ENCODE measurements at places on chromosomes 3 and 15.

DNA sequence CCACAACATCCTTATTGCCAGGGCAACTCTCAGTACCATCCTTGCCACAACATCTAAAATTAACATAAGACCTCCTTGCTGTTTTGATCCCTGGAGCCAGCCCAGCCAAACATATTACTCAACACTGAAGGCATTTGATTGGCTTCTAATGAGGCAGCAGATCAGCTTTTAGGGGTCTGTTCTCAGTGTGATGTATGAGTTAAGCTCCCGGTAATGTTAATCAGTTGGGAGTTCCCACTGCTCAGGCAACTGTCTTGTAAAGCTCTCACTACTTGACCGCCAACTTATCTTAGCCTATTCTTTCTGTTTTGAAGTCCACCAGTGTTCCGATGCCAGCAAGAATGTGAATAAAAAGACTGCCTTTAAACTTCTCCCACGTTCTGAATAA lies 158.9 kb downstream of the FOXB1 start:
- no peak for DNase-seq

GRCh38 chr3:23952646-23953045 lies 7.6 kb downstream of the NR1D2 start:
- DNase-seq, result no peak

DNA sequence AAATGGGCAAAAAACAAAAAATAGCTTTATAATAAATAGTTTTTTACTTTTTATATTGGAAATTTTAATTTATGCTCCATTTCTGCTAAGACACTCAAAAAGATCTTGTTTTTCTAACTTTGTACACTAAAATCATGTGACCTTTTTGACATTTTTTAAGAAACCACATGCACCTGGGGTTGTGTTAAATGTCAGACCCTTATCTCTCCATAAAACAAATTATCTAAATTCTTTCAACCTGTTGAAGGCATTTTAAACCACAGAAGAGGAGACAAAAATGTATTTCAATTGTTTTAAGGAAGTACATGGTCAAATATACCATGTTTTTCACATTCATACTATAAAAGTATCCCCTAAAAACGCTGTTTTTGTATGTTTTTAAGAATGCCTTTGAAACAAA lies 29.2 kb downstream of the IFT80 start:
- peak; percentile 7 for DNase-seq

- peak; percentile 4 for DNase-seq
These were observed at the start of gene TMEM108 for GRCh38 chr3:133038089-133038730. Gene TMEM108, plus strand, starts transcription at chr3:133038391.

GRCh38 chr3:33007776-33008175 lies 56.3 kb downstream of the CCR4 start:
- DNase-seq, result peak; percentile 39

DNA sequence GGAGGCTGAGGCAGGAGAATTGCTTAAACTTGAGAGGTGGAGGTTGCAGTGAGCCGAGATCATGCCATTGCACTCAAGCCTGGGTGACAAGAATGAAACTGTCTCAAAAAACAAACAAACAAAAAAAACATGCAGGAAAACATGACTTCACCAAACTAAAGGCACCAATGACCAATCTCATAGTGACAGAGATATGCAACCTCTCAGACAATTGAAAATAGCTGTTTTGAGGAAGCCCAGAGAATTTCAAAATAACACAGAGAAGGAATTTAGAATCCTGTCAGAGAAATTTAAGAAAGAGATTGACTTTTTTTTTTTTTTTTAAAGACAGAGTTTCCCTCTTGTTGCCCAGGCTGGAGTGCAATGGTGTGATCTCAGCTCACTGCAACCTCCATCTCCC lies 26.1 kb downstream of the NCBP2 start:
- no peak for DNase-seq

DNA sequence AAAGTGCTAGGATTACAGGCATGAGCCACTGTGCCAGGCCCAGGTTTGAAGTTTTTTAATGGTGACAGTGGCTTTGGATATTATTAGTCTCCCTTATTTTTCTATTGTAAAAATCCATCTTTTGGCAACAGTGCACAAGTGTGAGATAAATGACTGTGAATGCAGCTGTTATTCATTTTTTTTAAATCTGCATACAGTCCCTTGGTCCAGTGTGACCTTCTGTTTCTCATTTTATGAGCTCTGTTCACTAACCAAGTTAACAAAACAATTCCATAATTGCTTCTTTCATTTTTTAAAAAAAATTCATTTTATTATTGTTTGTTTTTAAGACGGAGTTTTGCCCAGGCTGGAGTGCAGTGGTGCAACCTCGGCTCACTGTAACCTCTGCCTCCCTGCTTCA lies 381.8 kb downstream of the NAALADL2 start:
- DNase-seq, result no peak

DNA sequence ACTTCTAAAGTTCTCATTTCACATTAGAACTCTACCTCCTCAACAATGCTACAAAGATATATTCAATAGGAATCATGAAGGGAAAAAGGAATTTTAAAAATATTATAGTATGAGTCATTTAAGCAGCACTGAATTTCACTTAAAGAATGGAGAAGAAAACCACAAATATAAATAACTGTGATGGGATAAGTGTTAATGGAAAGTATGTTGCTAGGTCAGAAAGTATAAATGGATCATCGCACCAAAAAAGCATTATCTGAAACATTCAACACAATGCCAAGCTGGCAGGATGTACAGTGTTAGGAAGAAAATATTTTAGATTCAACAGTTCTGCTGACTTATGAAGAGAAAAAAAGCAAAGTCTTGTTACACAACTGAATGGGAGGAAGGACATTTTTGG lies 101.4 kb downstream of the TFG start:
- no peak for DNase-seq

GRCh38 chr3:123406598-123406997 lies 42.3 kb downstream of the ADCY5 start:
- DNase-seq, result no peak

DNA sequence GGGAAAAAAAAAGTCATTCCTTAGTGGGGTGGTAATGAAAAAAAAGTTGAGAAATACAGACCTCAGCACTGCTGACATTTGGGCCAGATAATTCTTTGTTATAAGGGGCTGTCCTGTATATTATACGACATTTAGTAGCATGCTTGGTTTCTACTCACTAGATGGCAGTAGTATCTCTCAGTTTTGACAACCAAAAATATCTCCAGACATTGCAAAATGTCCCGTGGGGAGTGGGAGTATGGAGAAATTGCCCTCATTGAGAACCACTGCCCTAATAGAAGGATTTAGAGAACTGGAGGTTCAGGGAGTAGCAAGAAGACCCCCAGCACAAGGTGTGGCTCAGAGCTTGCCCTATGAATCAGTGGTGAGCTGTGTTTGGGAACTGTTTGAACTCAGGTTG lies 28.6 kb upstream of the TEX264 start:
- peak; percentile 35 for DNase-seq

GRCh38 chr3:133754455-133754854 lies 8.3 kb downstream of the TF start:
- no peak for DNase-seq

DNA sequence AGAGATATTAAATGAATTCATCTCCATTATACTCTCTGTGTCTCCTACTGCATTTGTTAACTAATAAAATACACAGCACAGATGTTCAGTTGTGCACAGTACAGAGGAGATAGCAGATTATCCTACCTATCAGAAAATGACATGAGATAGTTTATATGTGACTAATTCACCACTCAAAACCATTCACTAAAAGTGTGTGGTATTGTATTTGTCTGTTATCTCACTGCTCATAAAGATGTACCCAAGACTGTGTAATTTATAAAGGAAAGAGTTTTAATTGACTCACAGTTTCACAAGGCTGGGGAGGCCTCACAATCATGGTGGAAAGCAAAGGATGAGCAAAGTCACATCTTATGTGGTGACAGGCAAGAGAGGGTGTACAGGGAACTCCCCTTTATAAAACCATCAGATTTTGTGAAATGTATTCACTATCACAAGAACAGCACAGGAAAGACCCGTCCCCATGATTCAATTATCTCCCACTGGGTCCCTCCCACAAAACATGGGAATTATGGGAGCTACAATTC lies 936.3 kb downstream of the ROBO1 start:
- DNase-seq, result no peak

DNA sequence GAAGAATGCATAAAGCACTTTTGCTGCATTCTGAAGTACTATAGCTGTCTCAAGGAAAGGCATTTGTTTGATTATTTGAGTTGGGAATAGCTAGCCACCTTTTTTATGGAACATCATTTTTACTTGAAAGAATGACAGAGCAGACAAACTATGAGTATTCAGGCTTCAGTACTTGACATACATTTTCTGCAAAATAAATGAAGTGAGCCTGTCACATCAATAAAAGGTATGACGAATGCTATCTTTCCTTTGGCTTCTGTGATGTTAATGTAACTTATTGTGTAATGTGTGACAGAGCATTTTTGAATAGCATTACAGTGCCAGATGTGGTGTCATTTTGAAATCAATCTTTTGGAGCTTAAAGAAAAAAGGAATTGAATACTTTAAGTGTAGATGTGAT lies 440.3 kb upstream of the ONECUT1 start:
- no peak for DNase-seq

DNA sequence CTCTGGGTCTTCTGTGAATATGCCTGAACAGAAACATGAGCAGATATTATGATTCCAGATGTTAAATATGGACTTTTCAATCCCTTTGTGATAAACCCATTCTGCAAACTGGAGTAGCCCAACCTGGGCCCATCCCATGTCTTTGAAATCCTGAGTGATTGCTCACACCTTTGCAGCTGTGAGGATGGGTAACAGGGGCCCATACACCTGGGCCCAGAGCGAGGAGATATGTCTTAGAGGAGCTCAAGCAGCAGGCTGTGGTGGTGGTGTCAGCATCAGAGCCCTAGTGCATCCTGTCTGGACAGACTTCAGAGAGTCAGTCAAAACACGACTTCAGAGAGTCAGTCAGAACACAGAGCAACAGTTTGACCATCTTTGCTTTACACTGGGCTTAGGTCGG lies 64.9 kb upstream of the LIMD1 start:
- DNase-seq, result no peak

- no peak for DNase-seq
These were observed 27.1 kb upstream of the OSBPL11 start for GRCh38 chr3:125622381-125622791.

- peak; percentile 81 for DNase-seq
These were observed 403.4 kb upstream of the SUCLG2 start for GRCh38 chr3:68057637-68058320.

DNA sequence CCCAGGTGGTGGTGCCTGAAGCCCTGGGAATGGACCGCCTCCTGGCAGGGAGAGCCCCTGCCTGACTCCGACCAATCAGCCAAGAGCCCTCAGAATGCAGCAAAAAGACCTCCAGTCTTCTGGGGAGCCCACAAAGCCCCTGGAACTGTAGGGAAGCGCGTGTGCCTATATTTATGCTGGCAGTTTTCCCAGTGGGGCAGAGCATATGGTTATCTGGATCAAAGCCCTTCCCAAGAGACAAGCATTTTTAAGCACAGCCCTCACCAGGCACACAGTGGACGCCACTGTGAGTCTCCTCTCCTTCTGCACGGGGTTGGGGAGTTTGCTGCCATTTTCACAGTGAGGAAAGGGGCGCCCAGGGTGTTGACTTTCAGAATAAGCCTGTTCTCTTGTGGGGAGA lies 80.9 kb upstream of the RPL32 start:
- no peak for DNase-seq

- no peak for DNase-seq
These were observed 1.1 kb upstream of the SPATA12 start for GRCh38 chr3:57059411-57059810.

- DNase-seq, result no peak
These were observed 64.0 kb downstream of the P3H2 start for GRCh38 chr3:190056742-190057141.

DNA sequence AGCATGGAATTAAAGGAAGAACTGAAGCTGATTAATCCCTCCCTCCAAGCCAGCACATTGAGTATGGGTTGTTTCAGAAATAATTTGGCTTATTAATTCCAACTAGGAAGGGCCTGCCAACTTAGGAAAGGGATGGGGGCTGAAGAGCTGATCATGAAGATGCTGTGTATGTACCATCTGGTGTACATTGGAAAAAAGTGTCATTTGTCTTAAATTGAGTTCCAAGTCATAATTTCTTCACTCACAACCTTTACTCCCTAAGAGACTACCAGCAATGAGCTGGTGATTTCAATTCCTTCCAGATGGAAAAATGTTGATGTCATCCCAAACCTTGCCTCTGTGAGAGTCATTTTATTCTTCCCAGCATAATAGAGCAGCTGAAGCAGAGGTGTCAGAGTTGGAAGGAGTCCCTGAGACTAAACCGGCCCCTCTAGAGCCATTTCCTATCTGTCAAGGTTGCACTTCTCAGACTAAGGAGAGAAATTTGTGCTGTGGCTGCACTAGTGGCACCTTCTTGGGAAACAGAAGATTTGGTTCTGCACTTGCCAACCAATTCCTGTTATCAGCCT lies 79.4 kb downstream of the GTPBP8 start:
- no peak for DNase-seq

DNA sequence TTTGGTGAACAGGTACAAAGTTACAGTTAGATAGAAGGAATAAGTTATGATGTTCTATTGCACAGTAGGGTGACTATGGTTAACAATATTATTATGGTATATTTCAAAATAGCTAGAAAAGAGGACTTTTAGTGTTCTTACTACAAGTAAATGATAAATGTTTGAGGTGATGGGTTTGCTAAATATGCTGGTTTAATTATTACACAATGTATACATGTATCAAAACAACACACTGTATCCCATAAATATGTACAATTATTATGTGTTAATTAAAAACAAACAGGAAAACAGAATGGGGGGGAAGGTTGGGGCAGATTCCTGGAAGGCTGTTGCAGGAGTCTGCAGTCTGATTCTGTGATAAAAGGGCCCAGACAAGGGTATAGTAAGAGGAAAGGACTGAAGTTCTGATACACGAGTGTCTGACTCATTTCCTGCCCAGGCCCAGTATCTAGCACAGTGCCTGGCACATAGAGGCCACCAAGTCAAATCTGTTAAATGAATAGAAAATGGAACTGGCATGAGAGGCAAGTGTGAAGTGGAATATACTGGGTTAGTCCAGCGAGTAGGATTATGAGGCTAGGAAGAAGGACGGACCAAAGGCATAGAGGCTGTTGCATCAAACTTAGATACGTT lies 7.2 kb upstream of the ENTPD3 start:
- no peak for DNase-seq

DNA sequence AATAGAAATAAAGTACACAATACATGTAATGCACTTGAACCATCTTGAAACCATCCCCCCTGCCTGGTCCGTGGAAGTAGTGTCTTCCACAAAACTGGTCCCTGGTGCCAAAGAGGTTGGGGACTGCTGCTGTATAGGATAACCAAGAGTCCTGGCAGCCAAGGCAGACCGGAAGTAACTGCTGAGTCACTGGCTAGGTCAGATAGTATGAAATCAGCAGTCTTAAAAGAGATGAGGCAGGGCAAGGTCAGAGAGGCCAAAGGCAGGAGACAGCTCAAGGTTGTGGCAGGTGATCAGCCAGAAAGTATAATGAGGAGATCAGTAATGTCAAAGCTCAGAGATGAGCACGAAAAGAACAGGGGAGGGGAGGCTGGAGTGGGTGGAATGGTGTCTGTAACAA lies 60.2 kb downstream of the MAP3K13 start:
- DNase-seq, result no peak

GRCh38 chr3:65927576-65927975 lies 111.1 kb downstream of the MAGI1 start:
- DNase-seq, result no peak
